ENCODE measurements at places on chromosomes 7 and 10.

GRCh38 chr10:80602881-80603280 lies 65.2 kb downstream of the SH2D4B start:
- DNase-seq: no peak

DNA sequence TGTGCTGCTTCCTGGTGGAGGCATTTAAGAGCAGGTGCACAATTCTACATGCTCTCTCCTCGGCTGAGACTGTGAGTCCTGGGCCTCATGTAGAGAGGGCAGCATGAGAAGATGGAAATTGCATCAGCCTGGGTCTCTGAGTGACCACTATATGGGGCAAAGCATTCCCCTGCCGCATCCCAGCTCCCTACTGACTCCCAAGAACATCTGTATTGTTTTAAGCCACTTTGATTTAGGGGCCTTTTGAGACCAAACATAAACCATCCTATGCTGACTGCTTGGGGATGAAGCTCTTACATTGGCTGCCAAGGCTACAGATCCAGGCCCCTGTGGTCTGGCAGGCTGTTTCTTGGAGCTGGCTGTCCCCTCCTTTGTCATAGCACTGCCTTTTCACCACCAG lies 101.3 kb upstream of the TBX20 start:
- DNase-seq: no peak

DNA sequence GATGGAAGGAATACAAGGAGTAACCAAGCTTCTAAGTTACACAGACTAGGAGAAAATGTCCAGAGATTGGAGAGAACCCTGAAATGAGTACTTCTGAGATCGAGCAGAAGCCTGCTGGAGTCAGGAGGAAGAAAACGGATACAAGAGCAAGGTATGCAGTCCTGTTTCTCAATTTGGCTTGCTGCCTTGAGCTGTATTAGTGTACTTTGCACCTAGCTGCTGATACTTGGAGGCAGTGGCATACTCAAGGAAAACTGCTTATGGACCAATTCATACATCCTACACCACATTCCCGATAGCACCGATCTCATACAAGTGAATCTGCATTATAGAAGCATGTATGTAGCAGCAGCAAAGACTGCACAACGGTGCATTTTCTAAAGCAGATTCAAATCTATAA lies 14.4 kb downstream of the PIP4K2A start:
- DNase-seq: no peak

DNA sequence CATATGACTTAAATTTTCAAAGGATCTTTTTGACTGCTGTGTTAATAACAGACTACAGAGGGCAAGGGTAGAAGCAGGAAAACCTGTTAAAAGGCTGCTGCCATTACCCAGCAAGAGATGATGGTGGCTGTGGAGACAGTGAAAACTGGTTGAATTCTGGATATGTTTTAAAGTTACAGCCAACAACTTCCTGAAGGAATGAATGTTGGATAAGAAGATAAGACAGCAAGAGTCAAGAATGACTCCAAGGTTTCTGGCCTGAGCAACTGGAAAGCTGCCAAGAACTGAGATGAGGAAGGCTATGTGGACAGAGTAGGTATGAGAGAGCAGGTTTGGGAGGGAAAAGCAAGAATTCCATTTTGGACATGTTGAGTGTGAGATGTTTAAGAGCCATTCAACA lies 19.1 kb downstream of the CNOT4 start:
- no peak for DNase-seq

DNA sequence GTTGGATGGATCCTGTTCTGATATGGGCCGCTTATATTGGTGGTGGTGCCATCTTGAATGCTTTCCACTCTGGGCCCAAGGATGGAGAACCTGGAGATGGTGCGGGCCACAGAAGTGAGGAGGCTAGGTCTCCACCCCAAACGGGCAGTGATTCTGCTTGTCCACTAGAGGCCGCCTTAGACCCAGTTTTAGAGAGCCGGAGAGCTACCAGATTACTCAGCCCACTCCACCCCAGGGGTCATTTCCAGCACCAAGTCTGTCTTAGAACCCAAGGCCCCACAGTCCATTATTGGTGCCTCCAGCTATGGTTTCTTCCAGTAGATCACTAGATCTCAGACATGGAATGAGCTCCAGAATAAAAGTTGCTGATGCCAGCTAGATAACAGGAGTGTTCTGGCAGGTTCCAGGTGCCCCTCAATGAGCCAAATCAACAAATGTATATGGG lies 11.8 kb upstream of the CAMK2G start:
- peak; percentile 63 for DNase-seq

GRCh38 chr10:62048470-62048869 lies 147.0 kb downstream of the ARID5B start:
- DNase-seq: no peak

GRCh38 chr10:26869528-26869927 lies 8.8 kb upstream of the ABI1 start:
- peak; percentile 13 for DNase-seq

GRCh38 chr10:101950213-101950612 lies 105.8 kb downstream of the ARMH3 start:
- DNase-seq: no peak

Data from central memory CD4-positive, alpha-beta T cell (primary cell).